ENCODE measurements at places on chromosomes 2 and 18.

GRCh38 chr2:96241900-96242611, 23.7 kb downstream of the TMEM127 start:
- H3K27ac ChIP-seq, result peak overlapping the region; percentile 97
- peaks cover 33% of the 10 kb centered on the region for H3K4me1 ChIP-seq
- no peak for DNase-seq
- H3K4me3 ChIP-seq, result peak overlapping the region; percentile 54
- no peaks in the 10 kb centered on the region for H3K27me3 ChIP-seq

DNA sequence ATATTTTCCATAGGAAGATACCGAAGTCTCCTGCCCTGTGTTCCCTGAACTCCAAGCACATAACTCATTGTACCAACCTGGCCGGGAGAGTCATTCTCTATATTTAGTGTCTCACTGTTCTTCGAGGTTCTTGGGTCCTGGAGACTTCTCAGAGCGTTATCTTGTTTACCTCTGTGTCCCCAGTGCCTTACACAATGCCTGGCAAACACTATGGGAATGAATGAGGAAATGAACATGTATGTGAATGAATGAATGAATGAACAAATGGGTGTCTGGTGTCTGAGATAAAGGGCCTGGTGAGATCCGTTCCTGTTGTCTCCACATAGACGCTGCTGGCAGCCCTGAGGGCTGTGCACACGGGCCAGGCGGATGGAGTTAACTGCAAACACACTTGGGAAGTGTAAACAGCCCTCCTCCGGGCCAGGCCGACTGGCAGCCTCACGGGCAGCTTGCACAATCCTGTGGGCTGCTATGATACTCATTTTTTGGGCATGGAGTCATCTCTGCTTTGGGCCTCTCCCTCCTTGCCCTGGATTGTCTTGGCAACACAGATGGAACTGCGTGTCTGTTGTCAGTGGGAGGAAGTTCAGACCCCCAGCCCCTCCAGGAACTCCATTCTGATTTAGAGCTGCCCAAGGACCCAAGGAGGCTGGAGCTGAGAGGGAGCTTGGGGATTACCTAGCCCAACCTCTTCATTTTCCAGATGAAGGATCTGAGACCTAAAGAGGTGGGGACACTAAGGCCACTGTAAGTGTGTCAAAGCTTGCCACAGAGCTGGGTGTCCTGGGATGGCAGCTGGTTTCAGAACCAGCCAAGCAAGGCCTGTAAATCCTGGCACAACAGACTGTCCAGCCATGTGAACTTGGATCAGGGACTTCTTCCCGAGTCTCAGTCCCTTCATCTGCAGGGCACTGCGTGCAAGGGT, 124.4 kb downstream of the INHBB start:
- no peaks in the 10 kb centered on the region for H3K36me3 ChIP-seq
- peaks cover 2% of the 10 kb centered on the region for H3K27me3 ChIP-seq
- no peaks in the 10 kb centered on the region for H3K4me1 ChIP-seq
- H3K4me3 ChIP-seq, result no peak overlapping the region
- no peak for DNase-seq
- no peak overlapping the region for H3K27ac ChIP-seq

DNA sequence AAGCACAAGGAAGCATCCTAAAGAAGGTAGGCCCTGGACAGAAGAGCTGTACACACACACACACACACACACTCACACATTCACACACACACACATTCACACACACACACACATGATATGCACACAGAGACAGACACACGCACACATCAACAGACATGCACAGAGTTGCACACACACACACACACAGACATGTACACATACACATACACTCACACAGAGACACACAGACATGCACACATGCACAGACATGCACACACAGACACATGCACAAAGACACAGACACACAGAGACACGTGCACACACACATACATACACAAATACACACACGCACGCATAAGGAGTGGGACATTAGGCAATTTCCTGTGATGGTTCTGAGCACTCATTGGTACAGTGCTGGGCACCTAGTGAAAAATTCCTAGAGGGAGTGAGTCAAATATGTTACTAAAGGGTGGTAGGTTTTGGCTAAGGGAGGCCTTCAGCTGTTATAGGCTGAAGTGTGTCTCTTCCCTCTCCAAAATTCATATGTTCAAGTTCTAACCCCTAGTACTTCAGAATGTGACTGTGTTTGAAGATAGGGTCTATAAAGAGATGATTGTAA, 26.4 kb downstream of the THNSL2 start:
- H3K27ac ChIP-seq, result no peak overlapping the region
- no peak overlapping the region for H3K4me3 ChIP-seq
- H3K36me3 ChIP-seq, result peaks cover 11% of the 10 kb centered on the region
- H3K4me1 ChIP-seq, result peaks cover 16% of the 10 kb centered on the region
- peaks cover 42% of the 10 kb centered on the region for H3K27me3 ChIP-seq
- no peak for DNase-seq

GRCh38 chr2:153912798-153913396, 41.2 kb downstream of the GALNT13 start:
- H3K36me3 ChIP-seq, result no peaks in the 10 kb centered on the region
- no peak overlapping the region for H3K27ac ChIP-seq
- no peaks in the 10 kb centered on the region for H3K27me3 ChIP-seq
- H3K4me3 ChIP-seq, result no peak overlapping the region
- H3K4me1 ChIP-seq, result no peaks in the 10 kb centered on the region

DNA sequence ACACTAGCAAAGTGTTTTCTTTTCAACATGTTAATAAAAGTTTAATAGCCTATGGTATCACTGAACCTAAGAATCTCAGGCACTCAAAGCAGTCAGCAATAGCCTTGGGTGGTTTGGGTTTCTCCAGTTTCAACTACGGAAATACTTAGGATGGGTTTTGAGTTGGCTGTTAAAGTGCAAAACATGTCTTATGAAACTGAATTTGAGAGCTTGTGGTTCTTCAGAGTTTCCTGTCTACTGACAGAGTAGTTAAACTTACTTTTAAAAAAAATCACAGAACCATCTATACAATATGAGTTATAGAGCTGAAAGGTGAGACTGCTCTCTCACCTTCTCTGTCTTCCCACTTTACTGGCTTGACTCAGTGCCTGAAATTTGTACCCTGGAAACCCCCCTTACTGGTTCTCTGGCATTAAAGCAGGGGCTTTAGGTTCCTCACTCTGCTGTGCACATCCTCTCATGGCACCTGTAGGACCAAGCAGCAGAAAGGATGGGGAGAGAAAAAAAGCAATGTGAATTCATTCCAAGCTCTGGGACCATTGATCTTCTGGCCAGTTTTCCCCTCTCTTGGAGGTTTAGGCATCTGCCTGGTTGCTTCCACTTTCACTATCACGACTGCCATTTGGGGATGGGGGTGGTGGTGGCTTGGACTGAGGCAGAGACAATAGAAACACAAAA, 18.1 kb downstream of the CCDC141 start:
- H3K27me3 ChIP-seq, result no peaks in the 10 kb centered on the region
- H3K4me1 ChIP-seq, result peaks cover 15% of the 10 kb centered on the region
- H3K4me3 ChIP-seq, result peak overlapping the region; percentile 49

GRCh38 chr18:10386049-10386448, 68.4 kb upstream of the APCDD1 start:
- H3K36me3 ChIP-seq, result no peaks in the 10 kb centered on the region
- no peak overlapping the region for H3K4me3 ChIP-seq
- H3K27me3 ChIP-seq, result peaks cover 38% of the 10 kb centered on the region
- no peak overlapping the region for H3K27ac ChIP-seq

DNA sequence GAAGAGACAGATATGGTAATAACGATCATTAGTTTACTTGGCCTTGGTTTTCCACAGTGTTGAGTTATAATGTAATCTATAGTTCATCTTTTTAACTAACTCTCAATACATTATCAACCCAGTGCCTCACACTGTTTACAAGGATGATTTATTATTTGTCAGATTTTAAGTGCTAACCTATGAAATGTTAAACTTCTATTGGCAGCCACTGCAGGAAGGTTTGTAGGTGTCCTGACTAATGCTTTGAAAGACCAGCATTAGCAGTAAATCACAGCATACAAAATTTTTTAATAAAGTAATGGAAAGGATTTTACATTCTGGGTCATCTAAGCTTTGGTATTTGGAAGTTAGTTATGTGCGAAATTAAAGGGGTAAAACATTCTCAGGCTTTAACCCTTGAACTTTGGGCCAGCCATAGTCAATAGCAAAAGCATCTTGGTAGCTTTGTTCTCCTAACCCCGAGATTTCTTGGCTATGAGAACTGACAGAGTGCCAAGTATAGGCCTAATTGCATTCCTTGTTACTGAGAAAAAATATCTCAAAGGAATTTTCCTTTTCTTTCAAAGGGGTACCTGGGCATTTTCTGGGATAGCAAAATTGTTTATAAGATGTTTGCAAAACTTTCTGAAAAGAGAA, 30.6 kb downstream of the SPATS2L start:
- no peak overlapping the region for H3K27ac ChIP-seq
- no peaks in the 10 kb centered on the region for H3K4me1 ChIP-seq
- no peaks in the 10 kb centered on the region for H3K36me3 ChIP-seq
- no peak for DNase-seq
- no peak overlapping the region for H3K4me3 ChIP-seq

DNA sequence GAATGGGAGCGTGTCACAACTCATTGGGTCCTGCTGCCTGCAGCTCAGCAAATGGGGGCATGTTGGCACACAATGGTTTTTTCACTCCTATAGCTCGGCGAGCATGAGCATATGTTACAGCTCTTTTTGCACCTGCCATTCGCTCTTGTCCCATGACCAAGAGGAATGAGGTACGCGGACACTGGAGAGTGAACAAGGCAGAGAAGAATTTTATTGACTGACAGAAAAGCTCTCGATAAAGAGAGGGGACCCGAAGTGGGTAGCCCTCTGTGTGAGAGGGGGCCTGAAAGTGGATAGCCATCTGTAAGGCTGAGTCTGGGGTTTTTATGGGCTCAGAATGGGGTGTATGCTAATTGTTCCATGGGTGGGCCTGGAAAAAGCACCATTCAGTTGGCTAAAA, 5.5 kb downstream of the ACYP2 start:
- H3K36me3 ChIP-seq, result peaks cover 3% of the 10 kb centered on the region
- no peaks in the 10 kb centered on the region for H3K27me3 ChIP-seq
